Hematopoietic multipotent progenitor cell treated with erythropoietin and hydrocortisone succinate and interleukin-3 and kit ligand, for 4 days (in vitro differentiated cells): ENCODE measurements at places on chromosomes 6 and 20.

DNA sequence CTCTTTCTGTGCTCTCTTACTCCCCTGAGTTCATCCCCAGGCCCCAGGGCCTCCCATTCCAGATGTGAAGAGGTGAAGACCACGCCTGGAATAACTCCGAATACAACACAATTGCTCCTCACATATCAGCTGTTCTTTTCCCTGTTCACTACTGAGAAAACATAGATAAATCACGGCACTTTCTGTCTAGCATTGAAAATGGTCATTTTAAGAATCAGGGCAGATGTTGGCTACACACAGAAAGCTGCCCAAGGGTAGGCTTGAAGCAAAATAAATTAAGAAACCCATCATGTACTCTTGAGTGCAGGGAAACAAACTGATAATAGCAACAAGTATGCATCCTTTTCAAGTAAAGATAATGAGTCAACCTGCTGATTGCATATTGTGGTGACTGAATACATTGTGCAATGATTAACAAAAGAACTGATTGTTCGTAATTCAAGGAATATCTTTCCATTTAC lies 382.5 kb downstream of the PRKN start:
- no peak for DNase-seq

DNA sequence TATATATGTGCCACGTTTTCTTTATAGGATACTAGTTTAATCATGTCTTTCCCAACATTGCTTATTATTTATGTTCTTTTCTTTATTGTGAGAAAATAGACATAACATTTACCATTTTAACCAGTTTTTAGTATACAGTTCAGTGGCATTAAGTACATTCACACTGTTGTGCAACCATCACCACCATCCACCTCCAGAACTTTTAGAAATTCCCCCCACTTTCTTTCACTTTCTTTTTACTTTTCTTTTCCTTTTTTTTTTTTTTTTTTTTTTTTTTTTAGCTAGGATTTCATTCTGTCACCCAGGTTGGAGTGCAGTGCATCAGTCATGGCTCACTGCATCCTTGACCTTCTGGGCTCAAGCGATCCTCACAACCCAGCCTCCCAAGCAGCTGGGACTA lies 18.5 kb downstream of the RBCK1 start:
- no peak for DNase-seq

GRCh38 chr6:33607784-33608161 lies 13.3 kb upstream of the ITPR3 start:
- DNase-seq: peak; percentile 64

DNA sequence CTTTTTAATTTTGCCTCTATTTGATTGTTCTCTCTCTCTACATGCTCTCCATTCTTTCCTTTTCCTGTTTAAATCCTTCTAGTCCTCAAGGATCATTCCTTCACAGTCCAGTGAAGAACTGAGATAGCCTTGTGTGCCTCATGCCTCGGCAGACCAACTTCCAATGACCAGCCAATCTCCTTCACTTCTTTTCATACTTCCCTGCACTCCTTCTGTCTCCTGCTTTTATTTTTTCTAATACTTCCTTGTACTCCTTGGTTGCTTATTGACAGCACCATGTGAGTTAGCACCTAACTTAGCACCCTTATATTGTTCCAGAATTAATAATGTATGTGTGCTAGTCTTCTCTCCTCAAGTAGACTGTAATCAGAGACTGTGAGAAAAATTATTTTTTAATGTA lies 246.8 kb downstream of the ADGRG6 start:
- no peak for DNase-seq

GRCh38 chr20:57153238-57153905 lies 113.1 kb downstream of the BMP7 start:
- DNase-seq: no peak

- no peak for DNase-seq
Observed at GRCh38 chr6:114377881-114378280, 35.1 kb upstream of the HS3ST5 start.

- DNase-seq: no peak
Observed at GRCh38 chr6:96907498-96907897, 9.8 kb upstream of the NDUFAF4 start.

- DNase-seq: no peak
Observed at GRCh38 chr20:60220706-60221105, 262.5 kb downstream of the CDH26 start.

DNA sequence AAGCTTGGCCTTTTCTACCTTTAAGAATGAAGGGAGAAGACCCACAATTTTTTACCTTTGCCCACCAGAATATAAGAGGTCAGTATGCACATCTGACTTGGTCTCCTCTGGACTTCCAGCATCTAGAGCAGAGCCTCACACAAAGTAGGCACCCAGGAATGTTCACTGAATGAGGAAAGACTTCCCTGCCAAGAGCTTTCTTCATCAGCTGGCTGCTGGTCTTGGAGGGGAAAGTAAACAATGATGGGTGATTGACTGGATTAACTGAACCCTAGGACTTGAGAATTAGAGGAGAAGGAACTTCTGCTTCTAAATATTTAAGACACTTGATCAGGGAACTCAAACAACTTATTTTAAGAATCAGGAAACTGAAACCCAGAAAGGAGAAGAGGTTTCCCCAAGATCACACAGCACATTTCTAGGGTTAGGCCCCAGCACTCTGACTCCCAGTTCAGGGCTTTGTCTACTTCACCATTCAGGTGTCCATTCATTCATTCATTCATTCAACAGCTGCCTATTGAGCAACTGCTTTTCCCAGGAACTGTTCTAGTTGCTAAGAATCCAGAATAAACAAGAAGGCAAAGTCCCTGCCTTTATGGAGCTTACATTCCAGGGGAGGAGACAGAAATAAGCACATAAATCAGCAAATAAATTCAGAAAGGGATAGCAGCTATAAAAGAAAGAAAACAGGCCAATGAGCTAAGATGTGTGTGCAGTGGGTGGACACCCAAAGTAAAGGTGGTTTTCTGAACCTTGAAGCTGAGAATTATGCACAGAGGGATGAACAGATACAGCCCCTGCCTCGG lies 216.9 kb upstream of the LRFN2 start:
- DNase-seq: no peak

- no peak for DNase-seq
Observed at GRCh38 chr6:87059943-87060342, 35.0 kb downstream of the CGA start.

- DNase-seq: no peak
Observed at GRCh38 chr20:18041462-18041861, 16.3 kb downstream of the OVOL2 start.

DNA sequence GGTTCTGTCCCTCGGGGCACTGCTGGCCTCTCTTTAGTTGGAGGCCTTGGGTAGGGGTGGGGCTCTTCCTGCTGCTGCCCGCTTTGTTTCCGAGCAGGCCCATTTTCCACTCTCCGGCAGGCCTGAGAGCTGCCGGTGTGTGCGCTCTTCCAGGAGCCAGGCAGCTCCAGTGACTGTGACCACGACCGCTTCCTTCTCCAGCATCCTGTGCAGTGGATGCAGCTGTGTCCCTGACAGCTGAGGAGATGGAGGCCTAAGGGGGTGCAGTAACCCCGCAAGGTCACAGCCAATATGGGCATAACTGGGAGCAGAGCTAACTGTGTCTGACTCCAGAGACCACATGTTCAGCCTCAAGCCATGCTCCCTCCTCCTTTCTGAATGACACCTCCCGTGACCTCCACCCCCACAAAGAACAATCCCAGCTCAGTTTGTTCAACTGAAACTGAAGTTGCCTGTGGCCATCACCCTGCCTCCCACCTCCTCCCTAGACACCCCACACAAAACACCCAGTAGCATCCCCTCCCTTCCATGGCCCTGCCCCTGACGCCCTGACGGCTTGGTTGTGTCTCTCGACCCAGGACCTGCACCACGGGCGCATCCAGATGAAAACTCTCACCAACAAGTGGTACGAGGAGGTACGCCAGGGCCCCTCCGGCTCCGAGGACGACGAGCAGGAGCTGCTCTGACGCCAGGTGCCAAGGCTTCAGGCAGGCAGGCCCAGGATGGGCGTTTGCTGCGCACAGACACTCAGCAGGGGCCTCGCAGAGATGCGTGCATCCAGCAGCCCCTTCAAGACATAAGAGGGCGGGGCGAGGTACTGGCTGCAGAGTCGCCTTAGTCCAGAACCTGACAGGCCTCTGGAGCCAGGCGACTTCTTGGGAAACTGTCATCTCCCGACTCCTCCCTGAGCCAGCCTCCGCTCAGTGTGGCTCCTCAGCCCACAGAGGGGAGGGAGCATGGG lies 27.8 kb downstream of the SPATA2 start:
- DNase-seq: no peak

- peak; percentile 54 for DNase-seq
Observed at GRCh38 chr6:36616893-36617521, 22.8 kb downstream of the SRSF3 start.

DNA sequence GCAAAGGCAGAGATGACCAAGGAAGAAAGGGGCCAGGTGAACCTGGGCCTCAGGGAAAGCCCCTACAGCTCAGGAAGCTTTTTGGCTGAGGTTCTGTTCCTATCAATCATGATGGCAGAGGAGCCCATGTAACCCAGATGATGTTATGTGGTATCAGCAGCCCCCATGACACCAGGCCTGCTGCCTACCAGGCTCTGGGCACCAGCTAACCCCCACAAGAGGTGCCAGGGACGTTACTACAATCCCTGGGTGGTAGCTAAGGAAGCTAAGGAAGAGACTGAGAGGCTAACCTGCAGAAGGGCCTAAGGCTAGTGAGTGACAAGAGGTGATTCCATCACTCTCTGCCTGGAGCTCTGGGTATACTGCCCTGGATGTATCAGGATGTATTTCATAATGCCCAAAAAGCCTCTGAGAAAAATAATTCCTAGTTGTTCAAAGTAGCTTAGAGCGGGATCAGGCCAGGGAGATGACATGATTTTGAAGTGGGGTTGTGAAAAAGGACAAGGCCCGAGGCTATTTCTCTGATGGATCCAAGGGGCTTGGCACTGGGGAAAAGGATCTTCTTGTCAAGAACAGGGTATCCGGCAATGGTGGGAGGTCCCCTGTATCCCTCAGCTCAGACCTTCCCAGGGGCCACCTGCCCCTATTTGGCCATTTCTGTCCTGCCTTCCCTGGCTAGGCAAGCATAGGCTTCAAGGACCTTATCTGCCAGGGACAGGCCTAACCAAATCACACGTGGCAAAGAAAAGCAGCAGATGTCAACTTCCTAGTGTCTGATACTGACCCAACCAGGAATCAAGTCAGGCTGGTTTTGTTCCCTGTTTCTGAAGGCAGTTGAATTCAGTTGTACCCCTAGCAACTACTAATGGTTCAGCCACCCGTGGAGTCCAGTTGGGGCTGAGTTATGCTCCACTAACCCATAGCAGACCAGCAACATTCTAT lies 41.3 kb downstream of the PANK2 start:
- peak; percentile 95 for DNase-seq

DNA sequence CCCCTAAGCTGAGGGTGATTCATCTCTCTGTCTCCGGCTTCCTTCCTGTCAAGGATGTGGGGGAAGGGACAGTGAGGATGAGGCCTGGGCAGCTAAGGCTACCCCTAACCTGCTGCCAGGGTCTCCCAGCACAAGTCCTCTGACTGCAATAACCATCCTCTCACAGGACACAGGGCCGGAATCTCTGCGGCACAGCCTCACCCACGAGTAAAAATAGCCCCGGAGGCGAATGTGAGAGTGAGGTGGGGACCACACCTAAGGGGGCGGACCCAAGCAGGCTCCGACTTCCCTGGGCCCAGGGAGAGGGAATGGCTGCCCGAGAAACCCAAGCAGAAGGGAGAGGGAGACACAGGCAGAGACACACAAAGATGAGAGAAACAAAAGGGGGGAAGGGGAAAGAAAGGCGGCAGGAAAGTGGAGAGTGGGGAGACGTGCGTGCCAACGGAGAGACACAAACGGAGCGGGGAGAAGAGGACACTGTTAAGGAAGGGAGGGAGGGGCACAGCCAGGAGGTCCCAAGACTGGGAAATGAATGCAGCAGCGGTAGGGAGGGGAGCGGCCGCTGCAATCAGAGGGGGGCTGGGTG lies 1.4 kb downstream of the CLIC1 start:
- peak; percentile 90 for DNase-seq

DNA sequence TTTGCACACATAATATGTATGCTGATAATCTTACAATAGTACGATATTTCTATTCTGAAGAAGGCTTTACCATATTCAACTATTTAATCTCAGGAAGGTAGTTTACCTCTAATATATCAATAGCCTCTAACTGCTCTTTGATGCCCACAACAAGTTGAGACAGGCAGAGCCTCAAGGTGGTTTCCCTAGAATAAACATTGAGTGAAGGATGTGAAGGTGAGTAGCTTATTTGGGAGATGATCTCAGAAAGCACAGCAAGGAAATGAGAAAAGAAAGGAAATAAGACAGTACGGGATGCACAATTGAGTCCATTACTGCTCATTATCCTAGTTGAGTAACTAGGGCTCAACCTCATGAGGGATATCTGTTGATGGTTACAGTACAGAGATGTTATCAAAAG lies 638.4 kb downstream of the MAFB start:
- DNase-seq: no peak

DNA sequence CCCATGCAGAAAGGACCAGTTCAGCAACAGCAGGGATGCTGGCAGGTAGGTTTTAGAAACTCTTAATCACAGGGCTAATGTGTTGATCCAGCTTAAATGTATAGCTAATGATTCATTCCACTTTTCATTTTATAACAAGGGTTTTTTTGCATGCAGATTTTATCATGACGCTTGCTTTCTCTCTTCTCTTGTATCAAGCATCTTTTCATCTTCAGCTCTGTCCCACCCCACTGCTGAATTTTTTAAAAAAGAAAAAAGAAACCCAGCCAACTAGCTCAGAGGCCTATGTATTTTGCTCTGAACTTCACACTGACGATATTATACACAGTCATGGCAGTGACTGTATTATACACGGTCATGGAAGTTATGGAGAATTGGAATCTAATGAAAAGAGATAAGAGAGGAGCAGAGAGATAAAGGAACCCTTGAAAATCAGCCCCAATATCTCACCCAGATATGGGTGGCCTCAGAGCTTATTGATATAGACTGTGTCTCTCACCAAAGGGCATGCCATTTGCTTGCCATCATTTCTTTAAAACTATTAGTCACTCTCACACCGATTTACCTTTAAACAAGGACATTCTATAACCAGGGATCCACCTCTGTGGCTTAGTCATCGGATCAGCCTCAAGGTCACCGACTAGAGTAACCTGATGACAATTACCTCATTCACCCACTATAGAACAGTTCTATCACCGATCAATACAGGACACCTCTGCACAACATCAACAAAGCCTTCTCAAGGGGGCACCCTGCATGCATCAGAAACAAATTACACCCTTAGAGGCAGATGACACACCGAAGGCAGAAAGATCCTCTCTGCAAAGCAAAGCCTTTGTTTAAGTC lies 222.0 kb downstream of the ATXN1 start:
- DNase-seq: no peak

- DNase-seq: peak; percentile 44
Observed at GRCh38 chr6:18302561-18303439, 38.5 kb upstream of the DEK start.

GRCh38 chr20:10170261-10170660 lies 48.4 kb upstream of the SNAP25 start:
- no peak for DNase-seq

- no peak for DNase-seq
Observed at GRCh38 chr6:1873781-1874180, 264.1 kb downstream of the FOXC1 start.
